Stimulated activated CD8-positive, alpha-beta memory T cell treated with anti-CD3 and anti-CD28 coated beads, Interleukin-7, amount 100 ng/mL, for 1 hour (primary cell): ENCODE measurements at places on chromosomes 7 and 10.
A peak's percentile ranks its signal among the peaks of the same experiment; 100 is the strongest.

- no peak for DNase-seq
These were observed 15.3 kb upstream of the LIPA start for GRCh38 chr10:89266721-89267453.

- peak; percentile 26 for DNase-seq
These were observed 1.4 kb downstream of the RHEB start for GRCh38 chr7:151518105-151518946.

DNA sequence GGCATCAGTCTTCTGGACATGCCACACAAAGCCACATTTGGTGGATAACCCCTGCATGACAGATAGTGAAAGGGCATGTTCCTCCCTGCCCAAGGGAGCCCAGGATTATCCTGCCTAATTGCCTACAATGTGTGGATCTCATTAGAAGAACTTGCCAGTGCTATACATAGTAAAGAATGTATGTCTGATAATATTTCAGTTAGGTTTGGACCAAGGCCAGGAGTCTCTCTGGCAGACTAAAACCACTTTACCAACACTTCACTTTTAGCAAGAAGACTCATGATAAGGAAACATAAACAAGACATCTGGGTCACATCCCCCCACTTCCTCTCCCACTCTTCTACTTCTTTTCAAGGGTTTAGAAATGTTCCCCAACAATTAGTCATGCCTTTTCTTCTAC lies 196.7 kb downstream of the MTERF1 start:
- DNase-seq: no peak

- DNase-seq: no peak
These were observed 2.5 kb downstream of the TMEM178B start for GRCh38 chr7:141076377-141076776.

- no peak for DNase-seq
These were observed 125.3 kb downstream of the EBF3 start for GRCh38 chr10:129838794-129839193.

GRCh38 chr10:83539528-83540308 lies 599.6 kb upstream of the GHITM start:
- DNase-seq: no peak

GRCh38 chr10:101588879-101589278 lies 758 bp downstream of the DPCD start:
- DNase-seq: no peak
